Stimulated activated CD8-positive, alpha-beta memory T cell treated with anti-CD3 and anti-CD28 coated beads, Interleukin-4, amount 100 ng/mL, for 1 hour (primary cell): ENCODE measurements at places on chromosomes 6 and 20.
A peak's percentile ranks its signal among the peaks of the same experiment; 100 is the strongest.

- no peak for DNase-seq
These were observed 124.7 kb upstream of the MARCKS start for GRCh38 chr6:113732384-113732966.

- no peak for DNase-seq
These were observed 35.6 kb downstream of the TBC1D7 start for GRCh38 chr6:13292774-13293173.

DNA sequence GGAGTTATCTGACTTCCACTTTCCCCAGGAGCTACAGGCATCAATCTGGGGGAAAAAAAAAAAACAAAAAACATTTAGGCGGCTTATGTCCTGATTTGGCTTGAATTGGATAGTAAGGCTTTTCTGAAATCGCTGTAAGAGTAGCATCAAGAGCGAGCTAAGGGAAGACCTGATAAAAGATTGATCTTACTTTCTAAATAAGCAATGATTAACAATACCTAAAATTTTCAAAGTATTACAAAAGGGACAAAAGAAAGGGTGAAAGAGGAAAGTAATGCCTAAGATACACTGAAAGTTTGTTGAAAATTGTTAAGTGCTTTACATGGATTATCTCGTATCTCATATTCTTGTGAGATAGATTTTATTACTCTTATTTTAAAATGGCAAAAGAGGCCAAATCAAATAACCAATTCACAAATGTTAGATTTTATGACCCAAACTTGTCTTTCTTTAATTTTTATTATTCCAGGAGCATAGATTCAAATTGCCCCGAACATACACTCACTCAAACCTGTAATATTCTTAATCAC lies 106.4 kb upstream of the PRSS16 start:
- no peak for DNase-seq

GRCh38 chr6:117619178-117619577 lies 16.9 kb upstream of the GOPC start:
- DNase-seq: no peak

- DNase-seq: no peak
These were observed 89.0 kb upstream of the CEP85L start for GRCh38 chr6:118740372-118740771.

DNA sequence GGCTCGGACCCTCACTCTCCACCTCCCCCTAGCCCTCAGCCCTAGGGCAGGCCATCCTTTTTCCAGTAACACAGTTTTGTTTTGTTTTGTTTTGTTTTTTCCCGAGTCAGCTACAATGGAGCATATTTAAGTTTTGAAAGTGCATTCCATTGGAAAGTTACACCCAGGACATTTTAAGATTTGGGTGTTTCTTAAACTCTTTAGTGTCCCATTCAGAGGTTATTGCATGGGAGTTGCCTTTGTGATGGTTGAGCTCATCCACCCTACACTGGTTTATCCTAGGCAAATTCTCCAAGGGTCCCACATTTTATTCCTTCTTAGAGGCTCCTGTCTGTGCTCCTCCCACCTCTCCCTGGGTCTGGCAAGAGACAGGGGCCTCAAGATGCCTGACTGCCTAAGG lies 58.9 kb downstream of the THBS2 start:
- no peak for DNase-seq

DNA sequence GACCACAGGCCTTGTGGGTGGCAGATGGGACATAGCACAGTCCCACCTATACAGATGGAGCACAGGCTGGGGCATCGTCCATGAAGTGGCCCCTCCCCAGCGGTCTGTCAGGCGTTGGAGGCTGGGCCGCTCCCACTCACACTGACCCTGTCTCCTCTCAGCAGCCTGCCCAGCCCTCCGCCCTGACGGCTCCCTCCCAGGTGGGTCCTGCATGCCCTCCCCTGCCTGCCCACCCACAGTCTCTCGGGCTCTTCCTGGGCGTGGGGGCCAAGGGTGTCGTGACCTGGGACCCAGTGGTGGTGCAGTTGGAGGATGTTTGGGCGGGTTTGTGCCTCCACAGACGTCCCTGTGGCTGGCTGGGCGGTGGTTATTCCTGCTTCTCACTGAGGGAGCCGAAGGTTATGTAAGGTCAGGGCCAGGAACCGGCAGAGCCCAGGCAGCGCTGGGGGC lies 22.3 kb downstream of the COL20A1 start:
- no peak for DNase-seq

DNA sequence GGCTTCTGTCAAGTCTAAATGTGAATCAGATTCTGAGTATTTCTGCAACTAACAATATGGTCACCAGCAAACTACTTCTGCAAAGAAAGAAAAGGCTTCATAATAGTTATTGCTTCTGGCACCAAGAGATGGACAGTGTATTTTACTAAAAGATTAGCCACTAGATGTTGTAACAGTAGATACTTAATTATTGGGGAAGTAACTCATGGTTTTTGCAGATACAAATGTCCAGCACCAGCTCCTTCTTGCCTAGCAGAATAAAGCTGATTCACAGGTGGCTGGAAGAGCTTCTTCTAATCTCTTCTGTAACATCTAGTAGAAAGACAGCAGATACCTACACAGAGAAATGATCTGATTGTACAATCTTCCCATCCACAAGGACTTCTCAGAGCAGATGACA lies 21.2 kb downstream of the ATXN1 start:
- DNase-seq: no peak

DNA sequence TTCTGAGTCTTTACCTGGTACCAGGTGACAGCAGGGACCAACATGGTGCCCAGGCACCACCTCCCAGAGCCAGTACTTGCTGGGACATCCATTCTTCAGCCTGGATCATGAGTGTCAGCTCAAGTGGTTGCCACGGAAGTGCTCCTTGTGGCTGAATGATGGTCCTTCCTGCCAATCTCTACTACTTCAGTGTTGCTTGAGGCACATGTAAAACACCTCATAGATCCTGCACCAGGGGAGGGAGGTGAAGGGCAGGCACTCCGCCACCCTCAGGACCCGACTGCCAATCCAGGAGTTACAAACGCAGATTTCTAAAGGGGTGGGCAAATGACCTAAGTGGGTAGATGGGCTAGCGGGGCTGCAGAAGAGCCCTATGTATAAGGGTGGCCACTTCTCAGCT lies 226.0 kb downstream of the PREX1 start:
- DNase-seq: no peak

DNA sequence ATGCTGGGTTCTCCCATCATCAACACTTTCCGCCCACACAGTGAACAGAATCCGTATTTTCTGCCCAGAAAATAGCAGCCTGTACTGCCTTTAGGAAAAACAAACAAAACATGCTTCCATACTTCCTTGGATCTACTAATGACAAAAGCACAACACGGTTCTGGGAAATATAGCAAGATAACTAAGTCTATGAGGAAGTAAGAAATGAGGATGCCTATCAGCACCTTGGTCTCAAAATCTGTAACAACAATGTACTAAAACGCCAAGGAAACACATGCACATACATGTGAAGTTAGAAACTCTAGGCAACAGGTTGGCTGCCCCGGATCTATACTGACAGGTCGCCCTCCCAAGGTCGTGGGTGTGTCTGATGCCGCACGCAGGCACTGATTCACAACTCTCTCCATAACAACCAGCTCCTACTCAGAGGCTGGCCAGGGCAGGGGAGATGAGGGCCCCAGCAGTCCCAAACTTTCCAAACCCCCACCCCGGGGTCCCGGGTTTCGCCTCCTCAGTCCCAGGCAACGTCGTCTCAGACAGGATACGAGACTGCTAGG lies 710 bp downstream of the BTBD9 start:
- peak; percentile 30 for DNase-seq

GRCh38 chr6:167247814-167248595 lies 43.1 kb upstream of the UNC93A start:
- DNase-seq: no peak

DNA sequence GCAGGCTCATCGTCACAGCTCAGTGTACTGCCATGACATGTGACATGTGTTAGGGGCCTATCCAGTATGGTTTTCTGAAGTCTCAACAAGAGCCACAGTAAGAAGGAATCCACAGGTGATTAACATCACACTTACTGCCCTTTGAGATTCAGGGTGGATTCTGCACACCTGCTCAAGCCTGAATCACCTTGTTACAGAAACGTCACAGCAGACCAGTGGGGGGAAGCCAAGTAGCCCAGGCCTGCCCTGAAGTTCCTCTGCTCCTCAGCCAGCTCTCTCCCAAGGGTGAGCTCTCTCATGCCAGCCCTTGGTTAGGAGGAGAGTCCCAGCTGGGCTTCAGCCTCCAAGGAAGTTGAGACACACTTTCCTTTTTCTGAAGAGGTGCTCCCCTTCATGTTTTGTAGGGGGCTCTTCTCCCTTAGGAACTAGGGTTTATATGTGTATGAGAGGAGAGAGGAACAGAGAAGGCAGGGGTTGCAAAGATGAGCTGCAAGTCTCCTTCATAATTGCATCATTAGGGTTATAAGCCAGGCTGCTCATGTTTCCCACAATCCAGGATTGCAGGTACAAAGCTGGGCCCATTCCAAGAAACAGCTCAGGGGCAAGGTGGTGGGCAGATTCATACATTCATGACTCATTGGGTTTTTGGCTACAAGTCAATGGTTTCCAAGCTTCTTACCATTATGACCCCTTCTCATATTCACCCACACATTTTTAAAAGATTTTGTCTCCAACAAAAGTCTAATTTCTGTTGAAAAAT lies 11.6 kb downstream of the GSS start:
- DNase-seq: no peak
